ENCODE measurements at places on chromosomes 7 and 10.

DNA sequence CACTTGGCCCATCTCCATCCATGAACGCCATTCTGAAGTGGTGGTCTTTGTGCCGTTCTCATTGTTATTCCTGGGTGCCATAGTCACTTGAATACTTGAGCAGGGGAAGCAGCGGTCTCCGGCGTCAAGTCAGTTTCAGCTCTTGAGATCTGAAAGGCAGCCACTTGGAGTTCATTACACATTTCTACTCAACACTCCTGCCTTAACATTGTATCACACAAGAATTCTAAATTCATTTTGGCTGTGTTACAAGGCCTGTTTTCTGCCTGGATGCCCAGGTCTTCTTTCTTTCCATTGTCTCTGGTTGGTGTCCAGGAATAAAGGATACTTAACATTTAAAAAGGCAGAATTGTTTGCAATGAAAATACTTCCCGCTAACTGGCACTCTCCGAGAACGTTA is 69.0 kb upstream of the RAB11FIP2 start:
- DNase-seq = no peak

GRCh38 chr7:71984348-71984747 is 427.8 kb downstream of the CALN1 start:
- DNase-seq = no peak

DNA sequence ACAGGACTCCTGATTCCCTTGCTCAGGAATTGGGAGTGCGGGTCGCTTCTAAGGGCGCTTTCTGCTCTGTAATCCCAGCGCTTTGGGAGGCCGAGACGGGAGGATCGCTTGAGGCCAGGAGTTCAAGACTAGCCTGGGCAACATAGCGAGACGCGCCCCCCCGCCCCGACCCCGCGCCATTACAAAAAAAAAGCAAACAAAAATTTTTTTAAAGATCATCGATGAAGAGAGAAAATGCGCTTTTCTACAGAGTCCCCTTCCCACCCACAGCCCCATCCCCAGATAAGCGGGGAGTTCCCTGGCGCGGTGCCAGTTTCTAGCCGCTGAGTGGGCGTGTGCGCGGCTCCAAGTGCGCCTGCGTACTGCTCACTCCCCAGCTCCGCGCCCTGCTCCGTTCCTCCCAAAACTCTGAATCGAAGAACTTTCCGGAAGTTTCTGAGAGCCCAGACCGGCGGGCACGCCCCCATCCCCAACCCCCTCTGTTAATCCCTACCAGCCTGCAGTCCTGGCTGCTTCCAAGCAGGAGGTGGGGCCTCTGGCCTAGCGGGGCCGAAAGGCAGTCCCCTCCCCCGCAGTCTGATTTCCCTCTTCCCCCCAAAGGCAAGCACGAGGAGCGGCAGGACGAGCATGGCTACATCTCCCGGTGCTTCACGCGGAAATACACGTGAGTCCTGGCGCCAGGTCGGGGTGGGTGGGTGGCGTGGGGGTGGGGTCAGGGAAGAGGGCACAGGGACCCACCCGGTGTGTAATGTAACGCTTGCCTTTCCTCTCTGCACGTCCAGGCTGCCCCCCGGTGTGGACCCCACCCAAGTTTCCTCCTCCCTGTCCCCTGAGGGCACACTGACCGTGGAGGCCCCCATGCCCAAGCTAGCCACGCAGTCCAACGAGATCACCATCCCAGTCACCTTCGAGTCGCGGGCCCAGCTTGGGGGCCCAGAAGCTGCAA is 1.0 kb downstream of the HSPB1 start:
- DNase-seq = peak; percentile 73

DNA sequence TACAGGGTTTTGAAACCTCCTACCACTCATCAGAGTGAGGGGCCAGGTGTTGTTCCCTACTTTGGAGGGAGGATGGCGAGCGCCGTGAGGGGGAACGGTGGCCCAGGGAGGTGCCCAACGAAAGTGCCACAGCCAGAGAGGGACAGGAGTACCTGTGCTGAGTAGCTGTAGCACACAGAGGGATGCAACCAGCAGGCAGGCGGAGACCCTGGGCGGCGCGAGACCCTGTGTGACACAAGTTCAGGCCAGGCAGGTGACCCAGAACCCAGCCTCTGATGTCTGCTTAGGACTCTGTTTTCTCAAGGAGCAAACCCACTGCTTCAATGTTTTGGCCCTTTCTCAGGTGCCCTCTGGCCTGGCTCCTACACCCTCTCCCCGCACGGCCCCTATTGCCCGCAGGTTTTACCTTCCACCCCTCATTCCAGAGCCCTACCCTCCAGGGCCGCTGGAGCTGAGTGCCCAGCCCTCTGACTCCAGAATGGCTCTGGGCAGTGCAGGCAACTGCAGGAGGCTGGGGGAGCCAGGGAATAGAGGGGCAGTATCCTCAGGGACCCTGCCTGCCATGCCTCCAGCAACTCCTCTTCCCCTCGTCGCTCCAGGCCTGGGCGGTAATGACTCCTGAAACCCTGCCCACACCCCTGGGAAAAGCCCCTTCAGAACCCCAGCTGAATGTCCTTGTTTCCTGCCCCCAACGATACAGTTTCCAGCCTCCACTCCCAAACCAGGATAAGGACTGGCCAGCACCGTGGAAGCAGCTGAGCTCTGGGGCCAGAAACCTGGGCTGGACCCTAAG is 164.1 kb upstream of the RHEB start:
- DNase-seq = no peak

DNA sequence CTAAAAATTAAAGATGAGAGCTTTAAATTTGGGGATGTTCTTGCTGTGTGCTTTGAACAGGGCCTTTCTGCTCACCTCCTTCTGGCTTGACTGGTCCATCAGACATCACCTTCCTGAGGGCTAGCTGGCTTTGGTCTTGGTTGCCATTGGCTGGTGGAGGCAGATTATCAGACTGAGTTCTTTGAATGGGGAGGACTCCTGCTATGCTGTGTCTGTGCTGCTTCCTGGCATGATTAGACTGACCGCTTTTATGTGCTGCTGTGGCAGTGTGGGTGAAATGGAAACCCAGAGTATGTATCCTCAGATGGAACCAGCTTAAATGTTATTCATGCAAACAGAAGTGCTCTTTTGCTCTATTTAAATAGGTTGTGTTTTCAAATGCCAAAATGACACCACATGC is 341.6 kb downstream of the PCLO start:
- no peak for DNase-seq

- DNase-seq = no peak
Observed at GRCh38 chr10:89064748-89065147, 74.2 kb downstream of the FAS start.

DNA sequence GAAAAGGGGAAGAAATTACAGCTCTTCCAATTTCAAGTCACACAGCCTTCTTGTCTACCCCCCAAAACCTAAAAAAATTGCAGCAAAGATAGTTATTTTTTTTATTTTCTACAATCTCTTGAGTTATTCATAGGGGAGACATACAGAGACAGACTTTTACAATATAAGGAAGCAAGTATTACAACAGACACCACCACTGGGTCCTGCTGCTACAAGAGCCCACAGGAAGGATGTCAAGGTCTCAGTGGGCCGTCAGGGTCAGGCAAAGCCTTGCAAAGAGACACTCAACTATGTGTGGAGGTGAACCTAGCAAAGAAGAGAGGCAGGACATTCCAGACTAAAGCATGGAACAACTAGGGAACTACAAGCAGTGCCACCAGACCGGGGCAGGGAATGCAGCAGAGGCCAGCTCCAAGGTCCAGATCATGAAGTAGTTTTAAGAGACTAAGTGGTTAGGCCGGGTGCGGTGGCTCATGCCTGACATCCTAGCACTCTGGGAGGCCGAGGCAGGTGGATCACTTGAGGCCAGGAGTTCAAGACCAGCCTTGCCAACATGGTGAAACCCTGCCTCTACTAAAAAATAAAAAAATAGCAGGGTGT is 28.2 kb upstream of the ZCCHC24 start:
- DNase-seq = no peak

DNA sequence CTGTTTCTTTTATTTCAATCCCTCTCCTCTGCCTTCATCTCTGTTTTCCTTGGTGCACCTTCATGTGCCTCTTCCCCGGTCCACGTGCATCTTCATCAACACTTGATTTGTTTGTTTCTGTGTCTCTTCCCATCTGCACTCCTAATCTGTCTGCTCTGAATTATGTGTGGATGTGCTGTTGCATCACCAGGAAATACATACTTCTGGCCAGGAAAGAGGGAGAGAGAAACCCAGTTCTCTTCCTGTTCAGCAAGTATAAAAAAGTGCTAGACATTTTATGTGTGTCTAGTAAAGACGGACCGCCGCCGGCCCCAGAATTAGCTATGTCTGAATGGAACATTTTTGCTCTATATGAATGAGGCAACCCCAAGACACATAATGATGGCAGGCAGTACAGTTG is 93.8 kb downstream of the CALD1 start:
- no peak for DNase-seq

DNA sequence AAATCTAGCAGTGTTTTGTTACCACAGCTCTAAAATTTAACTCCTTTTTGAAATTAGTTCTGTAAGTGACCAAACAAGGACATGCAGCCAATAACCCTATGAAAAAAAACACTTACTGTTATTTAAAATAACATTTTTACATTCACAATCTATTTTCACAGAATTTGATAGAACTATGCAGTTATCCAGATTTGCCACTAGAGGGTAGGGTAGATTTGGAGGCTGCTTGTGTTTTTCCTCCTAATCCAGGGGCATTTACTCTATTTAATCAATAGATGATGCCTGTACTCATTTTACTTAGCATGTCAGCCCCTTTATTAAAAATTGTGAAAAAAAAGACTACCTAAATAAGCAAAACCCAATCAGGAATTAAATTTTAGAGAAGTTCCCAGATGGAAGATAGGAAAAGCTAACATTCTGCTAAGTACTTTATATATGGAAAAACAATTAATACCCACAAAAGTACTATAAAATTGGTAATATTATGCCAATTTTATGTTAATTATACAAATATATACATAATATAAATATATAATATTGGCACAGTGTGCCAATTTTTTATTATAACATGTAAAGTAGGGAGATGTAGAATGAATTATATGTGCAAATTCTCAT is 18.1 kb upstream of the LIPK start:
- no peak for DNase-seq

- no peak for DNase-seq
Observed at GRCh38 chr10:116960066-116960776, 44.8 kb downstream of the SHTN1 start.

GRCh38 chr10:42959833-42960232 is 117.0 kb upstream of the RET start:
- DNase-seq = no peak

DNA sequence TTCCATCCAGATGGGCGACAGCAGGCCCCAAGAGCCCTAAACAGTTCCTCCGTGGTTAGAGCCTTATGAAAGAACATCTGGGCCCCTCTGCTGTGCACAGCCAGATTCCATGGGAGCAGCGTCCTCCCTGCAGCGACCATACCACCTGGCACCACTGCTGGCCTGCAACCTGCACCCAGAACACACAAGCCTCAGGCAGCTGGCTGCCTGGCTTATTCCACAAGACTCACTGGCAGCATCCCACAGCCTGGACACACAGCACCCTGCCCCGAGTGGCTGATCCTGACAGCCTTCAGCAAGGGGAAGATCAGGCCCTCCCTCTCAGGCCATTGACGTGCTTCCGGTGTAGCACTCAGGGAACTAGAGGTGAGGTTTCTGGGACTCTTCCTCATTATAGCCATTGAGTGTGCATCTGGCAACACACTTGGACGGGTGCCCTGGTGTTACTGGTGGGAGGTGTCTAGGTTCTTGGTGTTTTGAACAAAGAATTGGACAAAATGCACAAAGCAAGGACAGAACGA is 33.7 kb upstream of the ERCC6 start:
- no peak for DNase-seq

DNA sequence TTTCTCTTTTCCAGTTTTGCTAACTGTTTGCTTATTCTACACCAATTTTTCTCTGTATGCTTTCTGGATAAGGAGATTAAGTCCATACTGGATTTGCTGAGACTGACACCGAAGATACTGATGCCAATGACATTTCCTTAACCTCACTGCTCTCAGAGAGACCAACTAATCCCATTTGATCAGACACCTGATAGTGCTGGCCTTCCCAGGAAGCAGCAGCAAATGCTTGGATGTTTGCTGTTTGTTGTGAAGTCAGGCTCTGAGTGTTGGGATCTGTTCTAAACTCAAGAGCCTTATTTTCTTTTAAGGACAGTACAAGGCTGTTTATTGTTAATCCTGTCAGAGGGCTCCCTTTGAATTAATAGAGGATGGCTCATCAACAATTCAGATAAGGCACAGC is 143.3 kb downstream of the ANK3 start:
- no peak for DNase-seq

- DNase-seq = no peak
Observed at GRCh38 chr7:36449685-36450084, 60.0 kb downstream of the ANLN start.

DNA sequence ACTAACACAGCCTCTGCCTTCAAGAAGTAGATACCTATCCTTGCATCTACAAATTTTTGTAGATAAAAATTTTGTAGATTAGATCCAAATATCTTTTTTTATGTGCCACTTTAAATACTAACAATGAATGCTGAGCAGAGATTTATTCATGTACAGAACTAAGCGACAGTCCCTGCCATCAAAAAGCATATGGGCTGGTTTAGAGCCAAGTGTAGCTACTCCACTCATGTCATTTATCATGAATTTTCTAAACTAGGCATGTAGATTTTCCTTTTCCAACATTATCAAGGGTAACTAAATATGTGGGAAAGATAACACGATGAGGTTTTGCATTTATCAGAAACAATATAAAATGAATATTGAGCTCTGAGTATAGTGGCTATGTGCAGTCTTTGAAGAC is 857.5 kb downstream of the XPNPEP1 start:
- DNase-seq = no peak

DNA sequence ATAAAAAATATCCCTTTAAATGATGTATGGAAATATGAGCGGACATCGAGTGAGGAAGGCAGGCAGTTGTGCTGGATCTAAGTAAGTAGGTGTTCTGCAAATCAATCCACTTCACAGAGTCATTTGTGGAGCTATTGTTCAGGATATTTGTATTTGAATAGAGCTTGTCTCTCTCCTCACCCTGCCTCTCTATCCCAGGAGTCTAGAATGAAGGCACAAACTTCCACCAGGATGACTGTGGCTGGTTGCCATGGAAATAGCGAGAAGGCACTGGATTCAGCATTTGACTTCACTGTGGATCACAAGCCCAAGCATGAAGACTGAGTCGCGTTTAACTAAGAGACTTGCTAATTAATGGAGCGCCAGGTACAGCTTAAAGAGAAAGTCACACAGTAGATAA is 53.2 kb downstream of the NPY start:
- no peak for DNase-seq

- no peak for DNase-seq
Observed at GRCh38 chr10:91352760-91353159, 57.4 kb upstream of the HECTD2 start.
